CD4-positive, alpha-beta T cell treated with Interleukin-17A for 1 hour (primary cell): ENCODE measurements at places on chromosomes 4 and X.
A peak's percentile ranks its signal among the peaks of the same experiment; 100 is the strongest.

DNA sequence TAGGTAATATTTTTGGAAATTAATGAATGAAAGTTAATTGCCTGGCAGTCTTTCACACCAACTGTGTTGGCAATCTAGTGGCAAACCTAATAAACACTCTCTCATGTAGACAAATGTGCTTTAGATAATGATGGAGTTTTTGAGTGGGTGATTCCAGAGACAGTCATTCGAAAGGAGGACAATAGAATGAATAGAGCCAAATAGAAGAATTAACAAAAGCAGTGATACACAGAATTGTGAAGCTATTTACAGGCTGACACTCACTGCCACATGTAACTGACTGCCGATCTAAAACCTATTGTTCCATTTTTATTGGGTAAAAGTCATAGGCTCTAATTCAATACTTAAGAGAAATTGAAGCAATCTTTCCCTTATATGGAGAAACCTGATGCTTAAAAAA is 338.5 kb downstream of the PCDH7 start:
- no peak for DNase-seq

DNA sequence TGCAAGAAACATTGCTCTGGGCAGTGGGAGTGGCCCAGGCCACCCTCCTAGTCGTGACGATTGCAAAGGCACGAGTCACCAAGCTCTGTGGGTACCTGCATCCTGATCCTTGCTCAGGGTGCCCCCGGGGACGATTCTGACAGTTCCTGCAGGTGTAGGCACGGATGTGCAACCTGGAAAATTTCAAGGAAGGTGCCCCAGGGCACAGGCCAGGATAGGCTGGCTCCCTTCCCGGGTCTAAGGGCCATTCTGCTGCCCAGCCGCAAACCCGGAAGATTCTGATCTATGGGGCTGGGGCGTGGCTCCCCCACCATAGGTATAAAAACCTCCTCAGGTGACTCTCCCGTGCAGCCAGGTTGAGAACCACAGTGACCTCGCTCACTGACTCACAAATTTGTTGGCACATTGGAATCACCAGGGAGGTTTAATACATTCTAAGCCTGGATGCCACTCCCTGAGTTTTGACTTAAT is 228.5 kb downstream of the PTTG2 start:
- no peak for DNase-seq

GRCh38 chr4:71559957-71560571 is 221.2 kb downstream of the SLC4A4 start:
- no peak for DNase-seq

GRCh38 chr4:8857766-8858700 is 13.6 kb downstream of the HMX1 start:
- no peak for DNase-seq

- DNase-seq, result no peak
These were observed 10.1 kb downstream of the SNX12 start for GRCh38 chrX:71057848-71058530.

DNA sequence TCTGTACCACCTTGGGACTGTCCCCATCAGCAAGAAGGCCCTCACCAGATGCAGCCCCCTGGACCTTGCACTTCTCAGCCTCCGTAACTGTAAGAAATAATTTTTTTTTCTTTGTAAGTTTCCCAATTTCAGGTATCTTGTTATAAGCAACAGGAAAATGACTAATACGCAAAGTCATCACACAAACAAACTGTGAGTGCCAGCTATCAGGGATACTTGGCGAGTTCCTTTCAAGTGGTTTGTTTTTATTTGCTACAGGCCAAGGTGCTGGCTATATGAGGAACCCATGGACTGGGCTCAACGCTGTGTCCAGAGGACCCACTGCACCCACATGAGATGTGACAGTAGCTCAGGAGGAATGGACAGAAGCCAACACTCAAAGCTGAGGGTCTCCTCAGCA is 11.5 kb upstream of the GPM6B start:
- DNase-seq, result no peak

DNA sequence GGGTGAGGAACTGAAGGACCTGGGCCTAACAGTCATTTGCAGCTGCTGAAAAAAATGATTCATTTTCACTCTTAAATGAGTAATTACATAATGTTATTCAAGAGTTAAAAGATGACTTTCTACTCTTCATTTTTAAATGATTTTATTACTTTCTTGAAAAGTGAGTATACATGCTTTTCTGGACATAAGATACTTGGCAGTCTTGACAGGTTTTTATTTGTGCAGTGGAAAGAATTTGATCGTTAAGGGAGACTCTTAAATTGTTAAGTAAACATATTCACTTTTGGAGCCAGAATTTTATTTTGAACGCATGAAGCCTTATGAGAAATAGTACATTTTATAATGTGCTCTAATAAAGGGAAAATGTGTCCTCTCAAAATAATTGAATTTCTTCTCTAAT is 245.7 kb downstream of the TENM3 start:
- DNase-seq, result no peak

DNA sequence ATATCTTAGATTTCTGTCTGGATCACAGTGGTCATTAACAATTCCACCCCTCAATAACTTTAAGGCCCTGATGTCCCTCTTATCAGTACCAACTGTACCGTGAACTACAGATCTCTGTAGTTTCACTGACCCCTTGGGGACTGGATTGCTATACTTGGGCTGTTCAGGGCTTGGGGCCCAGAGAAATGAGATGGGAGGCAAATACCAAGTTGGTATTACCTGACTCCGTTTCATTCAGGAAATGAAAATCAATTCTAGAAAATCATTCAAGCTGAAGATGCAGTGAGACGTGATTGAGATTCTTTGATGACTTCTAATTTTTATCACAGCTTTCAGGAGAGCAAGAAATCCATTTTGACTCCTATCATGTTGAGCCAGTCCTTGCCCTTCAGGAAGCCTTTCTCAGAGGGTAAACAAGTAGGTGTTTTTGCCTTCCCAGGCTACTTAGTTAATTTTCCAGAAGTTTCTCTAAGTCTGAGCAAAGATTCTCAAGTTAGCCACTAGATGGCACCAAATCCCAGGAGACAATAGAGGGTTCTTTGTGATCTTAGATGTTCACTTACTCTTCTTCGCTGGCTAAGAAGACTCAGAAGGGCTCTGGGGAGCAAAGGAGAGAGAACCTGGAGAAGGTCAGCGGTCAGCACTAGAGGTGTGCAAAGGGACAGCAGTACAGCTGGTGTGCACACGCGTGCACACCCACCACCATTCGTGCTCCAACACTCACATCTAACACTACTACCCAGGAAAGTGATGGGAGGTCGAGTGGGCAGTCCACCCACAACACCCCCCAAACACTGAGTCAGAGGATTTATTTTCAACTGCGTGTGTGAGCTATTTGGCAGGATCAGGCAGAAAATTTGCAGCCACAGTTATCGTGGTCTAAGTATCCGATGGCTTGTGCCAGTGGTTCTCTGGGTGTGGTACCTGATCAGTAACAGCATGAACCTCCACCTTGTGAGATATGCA is 7.4 kb downstream of the HNRNPH2 start:
- DNase-seq, result peak; percentile 79

- DNase-seq, result no peak
These were observed 22.0 kb upstream of the PPARGC1A start for GRCh38 chr4:23911675-23912455.

- DNase-seq, result no peak
These were observed 68.3 kb upstream of the HGFAC start for GRCh38 chr4:3373468-3373867.

GRCh38 chrX:103629318-103630170 is 769 bp downstream of the TCEAL1 start:
- peak; percentile 7 for DNase-seq

DNA sequence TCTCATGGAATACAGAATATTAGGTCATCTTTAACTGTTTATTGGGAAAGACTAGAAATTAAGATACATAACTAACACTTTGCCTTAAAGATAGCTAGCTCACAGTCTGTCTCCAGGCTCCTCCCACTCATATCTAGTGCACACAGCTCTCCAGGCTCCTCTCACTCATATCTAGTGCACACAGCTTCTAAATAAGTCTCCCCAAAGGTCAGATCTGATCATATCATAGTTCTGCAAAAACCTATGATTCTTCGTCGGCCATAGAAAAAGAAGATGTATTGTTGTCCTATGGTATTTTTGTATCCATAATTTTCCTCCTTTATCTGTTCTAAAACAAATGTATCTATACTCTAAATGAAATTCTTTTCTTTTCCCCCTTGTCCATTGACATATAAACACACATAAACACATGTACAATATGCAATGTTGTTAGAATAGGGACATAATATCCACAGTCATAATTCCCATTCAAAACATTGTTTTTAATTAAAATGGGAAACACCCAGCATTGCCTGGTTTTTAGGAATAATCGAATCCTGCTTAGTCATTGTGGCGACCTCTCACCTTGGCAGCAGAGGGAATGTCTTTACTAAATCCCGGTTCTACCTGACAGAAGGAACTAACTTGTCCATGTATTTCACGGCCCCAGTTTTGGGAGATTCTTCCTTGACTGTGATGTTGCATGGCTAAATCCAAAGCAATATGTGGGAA is 1282.0 kb downstream of the PCDH7 start:
- DNase-seq, result no peak

- DNase-seq, result no peak
These were observed 33.0 kb downstream of the GRIA3 start for GRCh38 chrX:123217077-123217476.

GRCh38 chrX:17413228-17413627 is 38.2 kb downstream of the NHS start:
- DNase-seq, result no peak

- no peak for DNase-seq
These were observed 75.9 kb downstream of the SHISA3 start for GRCh38 chr4:42473071-42473684.

DNA sequence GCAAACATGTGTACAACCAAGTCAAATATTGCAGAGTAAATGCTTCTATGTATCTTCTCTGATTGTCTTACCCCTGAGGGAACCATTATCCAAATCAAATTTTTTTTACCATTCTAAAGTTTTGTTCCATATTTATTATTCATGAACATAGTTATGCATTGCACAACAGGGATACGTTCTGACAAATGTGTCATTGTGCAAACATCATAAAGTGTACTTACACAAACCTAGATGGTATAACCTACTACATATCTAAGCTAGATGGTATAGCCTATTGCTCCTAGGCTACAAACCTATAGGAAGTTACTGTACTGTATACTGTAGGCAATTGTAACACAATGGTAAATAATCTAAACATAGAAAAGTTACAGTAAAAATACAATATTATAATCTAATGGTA is 23.4 kb downstream of the BEX3 start:
- no peak for DNase-seq

DNA sequence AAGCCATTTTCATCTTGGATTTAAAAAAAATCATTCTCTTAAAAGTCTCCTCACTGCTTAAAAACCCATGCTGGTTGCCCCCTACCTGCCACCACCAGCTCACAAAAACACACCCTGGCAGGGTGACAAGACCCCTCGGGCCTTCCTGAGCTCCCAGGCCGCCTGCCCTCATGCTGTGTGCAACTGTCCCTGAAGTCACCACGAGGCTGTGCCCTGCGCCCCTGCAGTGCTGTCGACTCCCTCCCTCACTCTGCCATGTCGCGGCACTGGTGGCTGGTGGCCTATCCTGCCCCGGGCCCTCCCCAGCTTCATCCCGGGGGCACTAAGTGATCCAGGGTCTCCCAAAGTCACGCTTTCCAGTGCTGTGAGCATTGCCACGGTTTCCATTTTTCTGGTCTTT is 46.3 kb upstream of the ADRA2C start:
- DNase-seq, result no peak

DNA sequence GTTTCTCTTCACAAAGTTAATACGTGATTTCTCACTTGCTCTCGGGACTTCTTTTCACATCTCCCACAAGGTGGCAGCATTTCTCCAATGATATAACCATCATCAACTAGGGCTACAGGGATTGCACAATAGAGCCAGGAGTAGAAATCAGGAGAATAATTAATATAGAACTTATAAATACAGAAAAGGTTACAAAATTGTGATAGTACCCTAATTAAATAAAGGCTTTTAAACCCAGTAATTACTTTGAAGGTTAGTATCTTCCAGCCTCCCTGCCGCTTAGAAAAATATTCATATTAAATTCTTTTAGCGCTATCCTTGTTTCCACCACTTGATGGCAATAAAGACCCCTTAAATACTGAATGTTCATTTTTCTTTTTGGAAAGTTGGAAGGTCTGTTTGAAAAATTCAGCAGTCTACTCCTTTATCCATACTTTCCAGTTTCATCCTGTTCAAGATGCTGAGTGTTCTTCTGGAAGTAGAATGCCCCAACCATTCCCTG is 65.8 kb downstream of the RASGEF1B start:
- peak; percentile 70 for DNase-seq

DNA sequence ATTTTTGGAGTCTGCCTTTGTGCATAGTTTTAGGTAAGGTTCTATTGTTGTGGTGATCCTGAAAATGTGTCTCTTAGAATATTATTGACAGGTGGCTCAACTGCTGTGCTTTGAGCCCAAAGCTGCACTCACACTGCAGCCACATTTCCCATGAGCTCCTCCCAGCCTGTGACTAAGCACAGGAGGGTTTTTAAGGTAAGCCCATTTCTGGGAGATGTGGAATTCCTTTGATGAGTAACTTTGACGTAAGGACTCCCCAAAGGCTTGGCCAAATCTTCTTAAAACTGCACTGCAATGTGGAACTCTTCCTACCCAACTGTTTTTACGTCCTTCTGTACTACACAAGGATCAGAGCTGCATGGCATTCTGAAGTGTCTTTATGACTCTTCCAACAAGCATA is 20.0 kb upstream of the TMPRSS11A start:
- no peak for DNase-seq

DNA sequence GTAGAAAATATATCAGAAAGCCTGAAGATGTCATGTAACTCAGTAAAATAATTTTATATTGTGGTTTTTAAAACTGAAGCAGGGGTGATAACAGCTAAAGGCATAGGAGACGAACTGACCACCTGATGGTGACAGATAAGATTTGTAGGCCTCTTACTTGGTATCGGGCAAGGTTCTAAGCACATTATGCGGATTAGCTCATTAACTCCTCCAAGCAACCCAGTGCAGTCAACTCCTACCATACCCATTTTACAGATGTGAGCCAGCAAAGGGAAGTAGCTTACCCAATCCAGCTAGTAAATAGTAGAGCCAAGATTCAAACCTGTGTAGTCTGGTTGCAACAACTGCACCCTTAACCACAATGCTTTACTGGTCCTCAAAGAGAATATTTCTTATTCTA is 62.1 kb downstream of the CC2D2A start:
- no peak for DNase-seq
